CD4-positive, alpha-beta T cell treated with Interleukin-2 at 100 ng/mL for 4 hours (primary cell): ENCODE measurements at places on chromosomes 6 and 20.

GRCh38 chr6:116307001-116307400 is 27.3 kb upstream of the TSPYL1 start:
- DNase-seq: no peak

DNA sequence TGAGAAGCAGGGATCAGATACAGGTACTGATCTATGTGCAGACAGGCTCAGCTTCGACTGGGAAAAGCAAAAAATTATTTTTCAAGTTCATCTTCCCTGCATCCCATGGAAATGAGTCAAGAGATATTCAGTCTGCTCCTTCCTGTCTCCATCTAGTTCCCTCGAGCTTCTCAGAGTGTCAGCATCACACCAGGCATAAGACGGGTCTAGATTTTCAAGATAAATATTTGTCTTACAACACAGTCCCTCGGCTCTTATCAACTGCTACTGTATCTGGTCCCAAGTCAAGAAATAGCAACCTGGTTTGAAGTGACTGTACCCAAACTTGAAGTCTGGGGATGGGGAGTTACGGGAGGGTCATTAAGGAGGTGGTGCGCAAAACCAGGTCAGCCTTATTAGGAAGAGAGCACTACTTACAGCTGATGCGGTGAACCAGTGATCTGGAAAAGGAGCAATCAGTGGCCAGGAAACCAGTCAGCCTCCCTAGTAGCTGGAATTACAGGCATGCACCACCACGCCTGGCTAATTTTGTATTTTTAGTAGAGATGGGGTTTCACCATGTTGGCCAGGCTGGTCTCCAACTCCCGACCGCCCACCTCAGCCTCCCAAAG is 29.7 kb downstream of the ZMYND8 start:
- DNase-seq: no peak

DNA sequence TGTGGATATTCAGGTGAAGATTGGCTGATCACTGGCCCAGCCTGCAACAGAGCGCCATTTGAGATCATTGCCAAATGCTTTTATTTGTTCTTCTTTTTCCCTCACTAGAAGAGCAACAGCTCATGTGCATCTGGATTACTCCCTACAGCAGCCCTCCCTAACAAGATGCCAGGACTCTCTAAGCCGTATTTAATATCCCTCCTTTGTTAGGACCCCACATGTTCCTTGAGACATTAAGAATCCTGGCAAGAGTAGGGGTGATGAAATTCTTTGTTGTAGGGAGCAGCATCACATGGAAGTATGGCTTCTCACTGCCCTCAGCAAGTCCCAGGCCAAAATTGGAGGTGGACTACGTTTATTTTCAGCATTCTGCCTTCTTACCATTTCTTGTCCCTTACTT is 167.8 kb downstream of the PAX1 start:
- no peak for DNase-seq

DNA sequence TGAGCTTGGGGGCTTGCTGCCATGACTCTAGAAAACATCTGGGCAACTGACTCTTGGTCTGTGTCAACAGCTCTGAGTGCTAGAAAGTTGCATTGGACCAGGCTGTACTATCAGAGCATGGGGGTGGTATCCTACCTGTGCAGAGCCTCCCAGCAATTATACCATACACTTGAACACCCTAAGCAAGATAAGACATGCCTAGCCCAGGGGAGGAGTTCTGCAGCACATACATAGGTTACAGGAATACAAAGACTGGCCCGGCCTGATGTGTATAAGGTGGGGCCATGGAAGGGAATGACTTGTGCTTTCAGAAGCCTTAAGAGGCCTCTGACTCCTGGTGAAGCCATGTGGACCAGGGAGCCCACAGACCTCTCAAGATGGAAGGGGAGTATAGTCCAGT is 11.4 kb upstream of the MOCS1 start:
- DNase-seq: no peak

GRCh38 chr20:39878809-39879208 is 810.2 kb downstream of the MAFB start:
- DNase-seq: no peak

DNA sequence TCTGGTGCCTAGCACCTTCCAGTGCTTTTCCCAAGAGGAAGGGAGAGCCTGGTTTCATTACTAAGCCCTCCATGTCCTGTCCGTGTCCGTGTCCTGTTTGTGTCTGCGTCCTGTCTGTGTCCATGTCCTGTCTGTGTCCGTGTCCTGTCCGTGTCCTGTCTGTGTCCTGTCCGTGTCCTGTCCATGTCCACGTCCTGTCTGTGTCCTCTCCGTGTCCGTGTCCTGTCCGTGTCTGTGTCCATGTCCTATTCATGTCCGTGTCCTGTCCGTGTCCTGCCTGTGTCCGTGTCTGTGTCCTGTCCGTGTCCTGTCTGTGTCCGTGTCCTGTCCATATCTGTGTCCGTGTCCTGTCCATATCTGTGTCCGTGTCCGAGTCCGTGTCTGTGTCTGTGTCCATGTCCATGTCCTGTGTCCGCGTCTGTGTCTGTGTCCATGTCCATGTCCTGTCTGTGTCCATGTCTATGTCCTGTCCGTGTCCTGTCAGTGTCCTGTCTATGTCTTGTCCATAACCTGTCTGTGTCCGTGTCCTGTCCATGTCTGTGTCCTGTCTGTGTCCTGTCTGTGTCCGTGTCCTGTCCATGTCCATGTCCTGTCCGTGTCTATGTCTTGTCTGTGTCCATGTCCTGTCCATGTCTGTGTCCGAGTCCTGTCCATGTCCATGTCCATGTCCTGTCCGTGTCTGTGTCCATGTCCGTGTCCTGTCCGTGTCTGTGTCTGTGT is 54.4 kb upstream of the BHLHE23 start:
- no peak for DNase-seq

GRCh38 chr6:117317261-117317660 is 51.9 kb downstream of the VGLL2 start:
- no peak for DNase-seq

- no peak for DNase-seq
Measured at GRCh38 chr6:98044151-98044561, 761.1 kb upstream of the MMS22L start.

- no peak for DNase-seq
Measured at GRCh38 chr6:106790149-106790770, 160.9 kb downstream of the QRSL1 start.

GRCh38 chr6:170074435-170074834 is 216.4 kb downstream of the DLL1 start:
- DNase-seq: no peak

DNA sequence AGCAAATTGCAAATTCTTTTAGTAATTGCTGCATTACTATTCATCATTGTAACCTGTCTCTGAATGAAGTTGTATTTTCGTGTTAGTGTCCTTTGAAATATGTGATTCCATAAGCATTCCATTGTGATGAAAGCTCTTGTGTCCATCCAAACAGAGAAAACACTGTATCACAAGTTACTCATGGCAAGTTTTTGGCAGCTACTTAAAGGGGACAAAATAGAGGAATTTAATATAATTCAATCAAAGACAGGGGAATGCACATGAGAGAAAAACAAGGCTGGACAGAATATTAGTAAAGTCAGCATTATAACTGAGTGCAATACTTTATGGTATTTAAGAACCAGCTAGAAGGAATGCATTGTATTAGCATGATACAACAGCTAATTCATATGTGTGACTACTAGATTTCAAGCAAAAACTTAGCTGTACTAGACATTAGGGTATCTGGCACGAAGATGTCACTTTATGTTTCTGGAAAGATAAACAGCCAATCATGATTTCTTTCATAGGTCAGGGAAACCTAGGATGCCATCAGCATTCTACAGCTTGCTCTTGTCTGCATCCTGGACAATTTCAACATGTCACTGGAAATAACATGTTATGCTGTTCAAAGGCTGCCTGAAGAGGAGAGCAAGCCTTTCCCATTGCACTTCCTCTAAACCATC is 270.6 kb upstream of the MARCKS start:
- no peak for DNase-seq

GRCh38 chr20:15179381-15179780 is 842.0 kb upstream of the FLRT3 start:
- no peak for DNase-seq
